ENCODE measurements at places on chromosomes 4 and X. TPM values are rescaled to one million over a fixed set of nuclear protein-coding genes. Genes with fewer than 3 reads are reported as not detected.

ARX gene
- total RNA-seq = not detected

GRCh38 chr4:187309456-187309855 lies 585.8 kb upstream of the FAT1 start:
- no peak for DNase-seq

DNA sequence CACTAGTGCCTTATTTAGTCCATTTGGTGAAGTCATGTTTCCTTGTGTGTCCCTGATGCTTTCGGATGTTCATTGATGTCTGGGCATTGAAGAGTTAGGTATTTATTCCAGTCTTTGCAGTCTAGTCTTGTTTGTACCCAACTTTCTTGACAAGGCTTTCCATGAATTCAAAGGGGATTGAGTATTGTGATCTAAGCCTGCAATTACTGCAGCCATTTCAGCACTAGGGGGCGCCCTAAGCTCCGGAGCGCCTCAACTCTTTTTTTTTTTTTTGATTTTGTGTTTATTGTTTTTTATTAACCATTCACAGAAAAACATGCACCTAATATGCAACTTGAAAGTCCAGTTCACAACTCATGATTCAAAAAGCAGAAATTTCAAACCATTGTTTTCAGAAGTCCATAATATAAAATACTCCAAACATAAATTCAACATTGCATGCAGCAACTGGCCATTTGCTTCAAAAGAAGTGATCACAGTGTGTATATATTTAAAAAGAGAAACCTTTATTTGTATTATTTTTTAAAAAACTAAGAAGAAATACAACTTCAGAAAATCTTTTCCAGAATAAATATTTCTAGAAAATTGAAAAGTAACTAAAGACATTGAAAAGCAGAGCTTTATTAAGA lies 59.2 kb downstream of the PTPN13 start:
- no peak for DNase-seq

DNA sequence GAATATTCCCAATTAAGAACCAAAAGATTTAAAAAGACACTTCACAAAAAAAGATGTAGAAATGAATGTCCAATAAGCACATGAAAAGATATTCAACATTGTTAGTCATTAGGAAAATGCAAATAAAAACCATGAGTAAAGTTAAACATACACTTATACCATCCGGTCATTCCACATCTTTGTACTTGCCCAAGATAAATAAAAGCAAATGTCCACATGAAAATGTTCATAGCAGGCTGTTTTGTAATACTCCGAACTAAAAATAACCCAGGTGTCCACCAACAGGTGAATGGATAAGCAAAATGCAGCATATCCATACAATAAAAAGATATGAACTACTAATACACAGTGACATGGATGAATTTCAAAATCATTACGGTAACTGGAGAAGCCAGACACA lies 28.6 kb upstream of the ZCCHC4 start:
- no peak for DNase-seq

TEX13B gene
- not detected for total RNA-seq
